ENCODE measurements at places on chromosomes 13 and 19.

DNA sequence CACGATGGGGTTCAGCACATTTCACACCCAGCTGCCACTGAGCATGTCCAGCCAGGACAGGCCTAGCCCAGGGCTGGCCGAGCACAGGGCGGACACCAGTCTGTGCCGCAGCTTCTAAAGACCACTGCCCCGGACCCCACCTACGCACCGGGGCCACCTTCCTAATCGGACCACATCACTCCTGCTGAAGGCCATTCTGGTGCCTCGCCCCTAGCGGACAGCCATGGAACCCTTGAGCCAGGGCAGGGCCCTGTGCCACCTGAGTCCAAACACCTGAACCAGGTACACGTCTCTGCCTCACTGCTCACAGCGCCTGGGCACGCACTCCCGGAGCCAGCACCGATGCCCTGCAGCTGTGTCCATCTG is 8.4 kb upstream of the C13orf46 start:
- DNase-seq: no peak

GRCh38 chr13:97502181-97502580 is 68.2 kb downstream of the RAP2A start:
- no peak for DNase-seq

DNA sequence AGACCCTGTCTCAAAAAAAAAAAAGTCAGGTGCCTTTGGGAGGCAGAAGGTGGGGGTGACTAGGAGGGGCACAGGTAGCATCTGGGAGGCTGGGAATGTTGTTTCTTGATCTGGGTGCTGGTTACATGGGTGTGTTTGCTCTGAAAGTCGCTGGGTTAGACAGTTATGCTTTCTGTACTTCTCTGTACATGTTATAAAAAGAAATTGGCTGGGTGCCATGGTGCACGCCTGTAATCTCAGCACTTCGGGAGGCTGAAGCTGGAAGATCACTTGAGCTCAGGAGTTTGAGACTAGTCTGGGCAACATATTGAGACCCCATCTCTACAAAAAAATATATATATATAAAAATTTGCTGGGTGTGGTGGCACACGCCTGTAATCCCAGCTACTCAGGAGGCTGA is 15.1 kb downstream of the NOSIP start:
- DNase-seq: no peak

DNA sequence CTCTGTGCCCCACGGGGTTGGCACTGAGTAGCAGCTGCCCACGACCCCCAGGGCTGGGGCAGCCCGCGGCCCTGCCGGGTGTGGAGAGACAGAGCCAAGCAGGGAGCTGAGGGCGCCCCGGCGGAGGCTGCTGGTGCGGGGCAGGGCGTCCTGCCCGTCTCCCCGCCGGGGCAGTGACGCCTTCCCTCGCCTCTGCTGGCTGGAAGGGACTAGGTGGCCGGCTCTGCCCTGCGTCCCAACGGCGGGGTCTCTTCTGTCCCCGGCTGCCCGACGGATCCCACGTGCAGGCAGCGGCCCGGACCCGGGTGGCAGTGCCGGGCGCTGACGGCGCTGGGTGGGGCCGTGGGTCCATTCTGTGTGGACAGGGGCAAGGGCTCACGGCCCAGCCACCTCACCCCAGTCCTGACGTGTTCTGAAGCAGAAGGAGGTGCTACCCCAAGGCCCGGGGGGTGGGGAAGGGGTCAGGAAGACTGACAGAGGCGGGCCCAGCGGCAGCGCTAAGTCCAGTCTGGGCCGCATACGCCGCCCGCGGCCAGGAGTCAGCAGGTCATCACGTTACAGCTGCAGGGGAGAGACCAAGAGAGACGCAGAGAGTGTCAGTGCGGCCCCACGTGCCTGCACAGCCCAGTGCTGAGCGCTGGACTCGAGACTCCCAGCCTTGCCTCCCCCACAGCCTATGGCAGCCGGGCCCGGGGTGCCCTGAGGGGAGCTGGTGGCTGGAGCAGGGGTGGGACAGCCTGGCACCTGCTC is 15.1 kb upstream of the PLPP2 start:
- no peak for DNase-seq

GRCh38 chr19:8501516-8501915 is 924 bp downstream of the PRAM1 start:
- no peak for DNase-seq

DNA sequence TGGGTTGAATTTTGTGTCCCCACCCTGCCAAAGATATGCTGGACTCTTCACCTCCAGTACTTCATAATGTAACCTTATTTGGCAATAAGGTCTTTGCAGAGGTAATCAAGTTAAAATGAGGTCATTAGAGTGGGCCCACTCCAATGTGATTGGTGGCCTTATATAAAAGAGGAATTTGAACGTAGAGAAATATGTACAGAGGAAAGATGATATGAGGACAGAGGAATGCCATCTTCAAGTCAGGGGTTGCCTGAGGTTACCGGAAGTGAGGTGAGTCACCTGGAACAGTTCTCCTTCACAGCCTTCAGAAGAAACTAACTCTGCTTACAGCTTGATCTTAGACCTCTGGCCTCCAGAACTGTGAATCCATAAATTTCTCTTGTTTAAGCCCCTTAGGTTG is 69.9 kb downstream of the GPC5 start:
- DNase-seq: no peak

DNA sequence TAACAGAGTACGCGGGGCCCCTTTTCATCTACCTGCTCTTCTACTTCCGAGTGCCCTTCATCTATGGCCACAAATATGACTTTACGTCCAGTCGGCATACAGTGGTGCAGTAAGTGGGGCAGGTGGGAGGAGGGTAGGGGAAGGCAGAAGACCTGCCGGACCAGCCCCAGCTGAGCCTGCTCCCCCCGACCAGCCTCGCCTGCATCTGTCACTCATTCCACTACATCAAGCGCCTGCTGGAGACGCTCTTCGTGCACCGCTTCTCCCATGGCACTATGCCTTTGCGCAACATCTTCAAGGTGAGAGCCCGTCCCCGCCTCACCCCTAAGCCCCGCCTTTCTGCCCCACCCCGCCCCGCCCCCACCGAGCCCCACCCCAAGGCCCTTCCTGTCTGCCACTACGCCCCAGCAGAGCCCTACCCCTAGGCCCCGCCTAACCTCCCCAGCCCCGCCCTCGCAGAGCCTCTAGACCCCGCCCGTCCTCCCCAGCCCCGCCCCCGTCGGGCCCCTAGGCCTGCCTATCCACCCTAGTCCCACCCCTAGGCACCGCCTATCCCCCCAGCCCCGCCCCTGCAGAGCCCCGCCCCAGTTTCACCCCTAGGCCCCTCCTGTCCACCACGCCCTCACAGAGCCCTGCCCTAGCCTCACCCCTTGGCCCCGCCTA is 7.7 kb downstream of the NDUFB7 start:
- DNase-seq: no peak

GRCh38 chr19:2136796-2137195 is 14.6 kb downstream of the AP3D1 start:
- no peak for DNase-seq

DNA sequence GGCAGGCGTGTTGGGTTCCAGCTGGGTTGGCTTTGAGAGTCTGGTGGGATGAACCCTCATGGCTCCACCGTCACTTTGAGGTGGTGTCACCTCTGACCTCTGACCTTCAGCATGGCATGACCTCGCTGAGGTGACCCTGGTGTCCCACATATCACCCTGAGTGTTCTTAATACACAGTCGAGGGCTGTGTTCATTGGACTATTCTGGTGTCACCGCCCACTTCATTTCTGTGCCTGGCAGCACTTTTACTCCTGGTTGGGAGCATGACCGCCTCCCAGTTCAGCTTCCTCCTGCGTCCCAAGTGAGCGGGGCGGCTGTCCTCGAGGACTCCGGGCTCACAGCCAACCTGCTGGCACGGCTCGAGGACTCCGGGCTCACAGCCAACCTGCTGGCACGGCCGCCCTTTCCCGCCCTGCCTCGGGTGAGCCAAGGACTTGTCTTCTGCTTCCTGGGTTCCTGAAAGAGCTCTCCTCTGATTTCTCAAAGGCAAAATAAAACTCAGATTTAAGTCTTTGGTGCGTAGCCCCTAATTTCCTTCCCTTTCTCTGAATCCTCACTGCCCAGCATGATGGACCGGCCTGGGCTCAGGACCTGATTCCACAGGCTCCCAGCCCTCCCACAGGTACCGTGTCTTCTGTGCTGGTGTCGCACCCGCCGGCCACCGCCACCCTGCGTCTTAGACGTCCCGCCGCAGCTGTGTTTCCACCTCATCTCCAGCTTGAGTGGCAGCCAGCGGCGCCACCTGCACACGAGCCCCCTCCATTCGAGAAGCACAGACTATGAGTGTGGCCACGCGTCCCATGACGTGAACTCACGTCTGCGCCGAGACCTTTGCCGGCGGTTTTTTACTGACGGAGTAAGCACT is 10.4 kb downstream of the ATP4B start:
- DNase-seq: no peak

- DNase-seq: no peak
Observed at GRCh38 chr13:60467098-60467497, 70.1 kb downstream of the TDRD3 start.

DNA sequence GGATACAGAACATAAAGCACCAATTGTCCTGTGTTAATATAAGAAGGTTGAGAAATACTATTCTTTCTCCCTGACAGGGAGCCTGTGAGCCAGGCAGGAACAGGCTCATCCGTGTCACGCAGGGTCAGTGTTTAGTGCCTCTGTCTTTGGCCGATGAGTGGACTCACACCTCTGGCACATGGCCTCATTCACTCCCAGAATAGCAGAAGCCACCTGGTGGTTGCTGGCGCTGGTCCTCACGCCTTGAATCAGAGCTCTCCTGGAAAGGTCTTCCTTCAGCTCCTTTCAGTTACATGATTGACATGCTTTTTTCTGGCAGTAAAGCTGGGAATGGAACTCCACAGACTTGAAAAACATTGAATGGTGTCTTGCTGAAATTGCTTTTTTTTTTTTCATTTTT is 28.1 kb upstream of the SIAH3 start:
- DNase-seq: peak; percentile 56

DNA sequence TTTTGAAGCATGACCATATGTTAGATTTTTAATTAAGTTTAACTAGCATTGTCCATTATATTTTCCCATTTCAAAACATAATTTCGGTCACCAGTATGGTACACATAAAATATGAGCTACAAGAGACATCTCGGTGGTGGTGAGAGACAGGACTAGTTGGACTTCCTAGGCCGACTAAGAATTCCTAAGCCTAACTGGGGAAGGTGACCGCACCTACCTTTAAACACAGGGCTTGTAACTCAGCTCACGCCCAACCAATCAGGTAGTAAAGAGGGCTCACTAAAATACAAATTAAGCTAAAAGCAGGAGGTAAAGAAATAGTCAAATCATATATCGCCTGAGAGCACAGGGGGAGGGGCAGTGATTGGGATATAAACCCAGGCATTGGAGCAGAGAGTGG is 22.9 kb downstream of the DNAJC15 start:
- no peak for DNase-seq

DNA sequence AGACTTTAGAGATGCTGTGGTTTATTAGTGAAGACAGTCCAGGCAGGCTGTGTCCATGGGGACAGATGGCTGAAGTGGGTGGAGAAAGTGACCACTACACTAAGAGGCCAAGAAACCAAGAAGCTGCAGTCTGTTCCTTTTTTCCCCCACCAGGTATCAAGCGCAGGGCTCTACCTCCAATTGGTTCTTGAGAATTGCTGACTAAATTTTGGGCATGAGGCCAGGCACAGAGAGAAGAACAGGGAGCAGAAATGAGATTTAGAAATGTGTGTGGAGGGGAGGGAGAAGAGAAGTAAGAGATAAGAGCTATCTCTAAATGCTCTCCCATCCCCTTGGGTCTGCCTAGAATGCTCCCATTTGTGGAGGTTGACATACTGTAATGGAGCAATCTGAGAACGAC is 12.3 kb upstream of the CYSLTR2 start:
- no peak for DNase-seq

GRCh38 chr19:32067685-32068084 is 277.7 kb upstream of the ZNF507 start:
- no peak for DNase-seq

DNA sequence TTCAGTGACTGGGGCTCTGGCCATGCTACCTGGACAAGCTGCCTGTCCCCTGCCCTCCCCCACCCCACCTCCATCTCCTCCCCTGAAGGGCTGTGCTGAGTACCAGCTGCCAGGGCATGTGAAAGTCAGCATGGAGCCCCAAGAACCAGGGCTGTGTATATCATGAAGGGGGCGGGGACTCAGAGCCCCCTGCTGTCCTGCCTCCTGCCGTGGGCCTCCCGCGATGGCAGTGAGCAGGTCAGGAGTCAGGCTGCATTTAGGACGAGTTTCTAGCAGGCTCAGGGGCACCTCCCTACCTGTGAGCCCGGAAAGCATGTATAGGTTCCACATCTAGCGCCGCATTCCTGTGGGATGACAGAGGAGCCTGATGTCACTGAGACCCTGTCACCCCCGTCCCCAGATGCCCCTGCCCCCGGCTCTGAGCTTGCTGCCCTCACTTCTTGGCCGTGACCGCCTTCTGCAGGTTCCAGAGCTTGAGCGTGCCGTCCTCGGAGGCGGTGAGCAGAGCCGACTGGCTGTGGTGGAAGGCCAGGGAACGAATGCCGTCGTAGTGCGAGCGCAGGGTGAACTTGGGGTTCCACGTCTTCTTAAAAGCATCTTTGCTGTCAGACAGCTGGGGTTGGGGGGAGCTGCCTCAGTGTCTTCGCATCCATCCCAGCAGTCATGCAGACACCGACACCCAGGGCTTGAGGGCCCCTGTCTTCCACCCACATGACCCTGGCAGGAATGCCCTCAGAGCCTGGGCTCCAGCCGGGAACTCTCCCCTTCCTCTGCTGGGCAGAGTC is 8.3 kb upstream of the PRKD2 start:
- DNase-seq: no peak

DNA sequence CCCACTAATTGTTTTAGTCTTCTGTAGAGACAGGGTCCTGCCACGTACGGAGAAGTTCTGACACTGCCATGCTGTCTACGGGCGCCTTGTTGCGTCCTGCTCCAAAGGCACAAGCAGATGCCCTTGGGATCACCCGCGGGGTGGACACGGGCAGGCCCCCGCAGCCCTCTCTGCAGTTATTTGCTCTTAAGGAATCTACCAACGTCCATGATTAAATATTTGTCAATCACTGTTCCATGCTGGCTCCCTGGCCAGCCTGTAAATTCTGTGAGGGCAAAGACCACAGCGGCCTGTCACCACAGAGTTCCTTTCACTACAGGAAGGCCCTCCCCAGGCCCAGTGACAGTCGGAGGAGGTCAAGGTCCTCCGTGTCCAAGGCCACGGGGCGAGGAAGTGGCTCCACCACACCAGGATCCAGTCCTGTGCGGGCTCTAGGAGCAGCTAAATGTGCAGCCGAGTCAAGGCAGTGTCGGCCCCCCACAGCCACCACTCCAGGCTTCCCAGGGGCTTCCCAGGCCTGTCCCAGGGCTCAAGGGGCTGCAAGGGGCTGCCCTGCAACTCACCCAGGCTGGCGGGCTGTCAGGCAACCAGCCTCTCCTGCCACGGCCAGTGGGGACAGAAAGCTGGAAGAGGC is 2.1 kb downstream of the RNF126 start:
- DNase-seq: no peak

DNA sequence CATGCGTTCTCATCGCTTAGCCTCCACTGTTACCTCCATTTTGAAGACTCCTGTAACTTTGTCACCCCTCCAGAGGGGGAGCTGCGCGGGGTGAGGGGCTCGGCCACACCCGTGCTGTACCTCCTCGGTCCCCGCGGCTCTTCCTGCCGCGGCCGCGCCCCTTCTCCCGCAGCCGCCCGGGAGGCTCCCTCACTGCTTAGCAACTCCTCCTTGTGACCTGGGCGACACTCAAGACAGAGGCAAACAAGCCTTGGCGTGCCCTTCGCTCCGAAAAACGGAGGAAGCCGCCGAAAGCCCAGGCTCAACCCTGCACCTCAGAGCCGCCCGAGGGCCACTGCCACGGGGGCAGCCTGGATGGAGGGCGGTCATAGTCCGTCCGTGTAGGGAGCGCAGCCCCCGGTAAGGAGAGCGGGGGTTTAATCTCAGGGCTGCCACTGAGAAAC is 494.3 kb downstream of the FOXO1 start:
- DNase-seq: no peak

- no peak for DNase-seq
Observed at GRCh38 chr13:24452044-24452443, 60.5 kb downstream of the PARP4 start.
